ENCODE measurements at places on chromosomes 1 and 21.

- no peak for DNase-seq
Measured at GRCh38 chr1:17669866-17670451, 85.2 kb upstream of the ACTL8 start.

- no peak for DNase-seq
Measured at GRCh38 chr1:85824066-85824840, 116.0 kb upstream of the ZNHIT6 start.

- DNase-seq: no peak
Measured at GRCh38 chr1:177708406-177708805, 261.5 kb downstream of the SEC16B start.

- no peak for DNase-seq
Measured at GRCh38 chr1:16618719-16619118, 5.4 kb upstream of the NBPF1 start.

- no peak for DNase-seq
Measured at GRCh38 chr1:33791251-33791650, 72.6 kb upstream of the HMGB4 start.

DNA sequence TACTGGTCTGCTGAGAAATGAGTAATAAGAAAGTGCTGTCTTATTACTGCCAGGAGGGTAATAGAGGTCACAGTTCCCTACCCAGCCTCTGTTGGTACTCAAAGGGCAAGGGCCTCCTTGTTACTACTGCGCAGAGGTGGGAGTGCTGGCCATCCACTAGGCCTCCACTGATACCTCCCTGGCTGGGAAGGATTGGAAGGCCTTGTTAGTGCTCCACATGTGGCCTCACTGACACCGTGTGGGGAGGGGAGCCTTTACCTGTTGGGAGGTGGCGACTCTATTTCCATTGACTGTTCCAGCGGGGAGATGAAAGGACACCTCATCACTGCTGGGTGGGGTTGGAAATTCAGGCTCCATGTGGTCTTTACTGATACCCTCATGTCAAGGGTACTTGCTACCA, 57.8 kb upstream of the USP24 start:
- DNase-seq: no peak

GRCh38 chr1:243946253-243946652, 96.2 kb upstream of the AKT3 start:
- DNase-seq: no peak

DNA sequence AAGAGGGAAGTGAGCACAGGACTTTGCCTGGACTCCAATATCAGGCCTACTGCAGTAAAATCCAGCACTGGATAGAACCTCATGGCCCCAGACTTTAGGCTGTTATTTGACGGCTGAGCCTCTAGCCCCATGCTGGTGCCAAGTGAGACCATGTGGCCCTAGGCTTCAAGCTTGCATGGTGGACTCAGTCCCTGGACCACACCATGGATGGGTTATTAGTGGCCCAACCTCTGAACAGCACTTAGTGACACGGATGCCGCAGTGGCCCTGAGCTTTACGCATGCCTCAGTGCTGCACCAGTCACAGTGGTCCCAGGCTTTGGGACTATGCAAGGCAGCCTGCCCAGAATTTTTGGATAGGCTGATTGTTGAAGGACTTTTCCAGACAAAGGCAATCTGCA, 13.0 kb downstream of the IFI44L start:
- no peak for DNase-seq

GRCh38 chr21:25506887-25507286, 100.4 kb downstream of the MRPL39 start:
- DNase-seq: no peak

- DNase-seq: no peak
Measured at GRCh38 chr1:3027611-3028371, 6.5 kb downstream of the ACTRT2 start.
